ENCODE measurements at places on chromosomes 7 and 10.

DNA sequence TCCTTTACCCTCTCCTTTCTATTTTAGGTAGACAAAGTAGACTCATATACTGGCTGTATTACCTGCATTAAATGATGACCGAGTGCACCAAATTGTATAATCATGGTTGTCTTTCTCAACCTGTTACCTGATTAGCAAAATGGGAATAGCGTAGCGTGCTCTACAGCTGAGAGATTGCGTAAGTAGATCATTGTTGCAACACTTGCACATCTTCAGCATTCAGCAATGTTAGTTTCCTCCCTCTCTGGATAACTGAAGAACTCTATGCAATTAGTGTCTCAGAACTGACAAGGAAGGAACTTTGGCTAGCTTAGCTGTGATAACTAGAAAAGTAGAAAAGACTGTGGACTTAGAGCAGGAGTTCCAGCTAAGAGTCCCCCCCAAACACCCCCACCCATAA, 787.4 kb downstream of the PHTF2 start:
- DNase-seq = no peak

- no peak for DNase-seq
Observed at GRCh38 chr7:69765879-69766278, 167.6 kb downstream of the AUTS2 start.

- DNase-seq = peak; percentile 40
Observed at GRCh38 chr10:16809074-16809718, 8.0 kb downstream of the RSU1 start.

GRCh38 chr10:70513848-70514309, 35.3 kb downstream of the PALD1 start:
- DNase-seq = no peak

Measured in frontal cortex (tissue), 4 donors.